GM23248 (cell line): ENCODE measurements at places on chromosomes 6 and 20. TPM values are rescaled to one million over a fixed set of nuclear protein-coding genes. Genes with fewer than 3 reads are reported as not detected.

SMPDL3A gene
- 10.8 and 13.4 TPM in 2 replicates for total RNA-seq

ZSCAN31 gene
- total RNA-seq = 0.54 and 1.3 TPM in 2 replicates

TINAG gene
- not detected in 2 replicates for total RNA-seq

CDH4 gene
- total RNA-seq = 3.9 and 4.4 TPM in 2 replicates

SLC26A8 gene
- not detected in 2 replicates for total RNA-seq

OPRL1 gene
- total RNA-seq = 0.86 and 1.1 TPM in 2 replicates

TCF21 gene
- 2.4 and 4.1 TPM in 2 replicates for total RNA-seq

EYS gene
- not detected in 2 replicates for total RNA-seq

MCHR2 gene
- not detected in 2 replicates for total RNA-seq

KIAA0408 gene
- 1.4 and 3.2 TPM in 2 replicates for total RNA-seq

PNLDC1 gene
- total RNA-seq = not detected in 2 replicates

CALHM4 gene
- total RNA-seq = not detected in 2 replicates

SMIM26 gene
- total RNA-seq = 54.9 and 115 TPM in 2 replicates

CCR6 gene
- not detected in 2 replicates for total RNA-seq

SALL4 gene
- total RNA-seq = not detected in 2 replicates

ULBP2 gene
- total RNA-seq = 11.4 and 23.8 TPM in 2 replicates

RALGAPA2 gene
- 2.6 and 3.8 TPM in 2 replicates for total RNA-seq

IER3 gene
- 148 and 156 TPM in 2 replicates for total RNA-seq

ETV7 gene
- 0.32 TPM in 1 of 2 replicates, not detected in the other for total RNA-seq

RBBP9 gene
- total RNA-seq = 29.9 and 32.1 TPM in 2 replicates

ANKRD66 gene
- total RNA-seq = not detected in 2 replicates

RAD21L1 gene
- total RNA-seq = not detected in 2 replicates

MLN gene
- not detected in 2 replicates for total RNA-seq

PGBD1 gene
- 4.9 and 6.7 TPM in 2 replicates for total RNA-seq

THEMIS gene
- total RNA-seq = 0.11 and 0.25 TPM in 2 replicates

PDE10A gene
- total RNA-seq = under 0.01 and 0.11 TPM in 2 replicates

TTK gene
- total RNA-seq = 12.0 and 16.7 TPM in 2 replicates

NT5E gene
- total RNA-seq = 264 and 293 TPM in 2 replicates

TFB1M gene
- total RNA-seq = 9.0 and 14.0 TPM in 2 replicates

ABHD16A gene
- total RNA-seq = 54.0 and 59.9 TPM in 2 replicates

GNAS-AS1 gene
- total RNA-seq = 0.25 and 0.97 TPM in 2 replicates

GJA10 gene
- total RNA-seq = not detected in 2 replicates

PXMP4 gene
- 5.9 and 14.3 TPM in 2 replicates for total RNA-seq

C20orf141 gene
- total RNA-seq = not detected in 2 replicates

SRSF12 gene
- under 0.01 and 0.65 TPM in 2 replicates for total RNA-seq

CLPSL1 gene
- not detected in 2 replicates for total RNA-seq

SLC2A10 gene
- 48.0 and 50.2 TPM in 2 replicates for total RNA-seq

ANGPT4 gene
- total RNA-seq = not detected in 2 replicates

MYL9 gene
- 134 and 172 TPM in 2 replicates for total RNA-seq

SUMO4 gene
- 6.3 TPM in 1 of 2 replicates, not detected in the other for total RNA-seq

RTN4IP1 gene
- 4.2 and 8.0 TPM in 2 replicates for total RNA-seq

MAN1A1 gene
- total RNA-seq = 31.4 and 33.4 TPM in 2 replicates

FAM209A gene
- total RNA-seq = not detected in 2 replicates

PRL gene
- total RNA-seq = not detected in 2 replicates
